NCI-H82 (cell line): ENCODE measurements at places on chromosomes 6 and 20.

DNA sequence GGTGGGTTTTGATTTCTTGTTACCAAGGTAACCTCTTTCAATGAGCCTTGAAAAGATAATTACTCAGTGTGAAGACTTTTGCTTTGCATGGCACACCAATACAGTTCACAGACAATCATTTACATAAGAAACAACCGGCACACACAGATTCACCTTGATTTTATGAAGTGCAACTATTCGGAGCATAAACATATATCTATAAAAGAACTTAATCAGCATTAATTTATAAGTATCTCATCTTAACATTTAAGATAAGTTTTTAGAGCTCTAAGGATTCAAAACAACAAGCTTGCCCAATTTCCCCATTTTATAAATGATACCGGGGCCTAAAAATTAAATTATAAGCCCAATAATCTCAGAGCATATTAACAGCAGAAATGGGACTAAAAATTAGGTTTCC lies 85.9 kb upstream of the PCSK2 start:
- no peak for DNase-seq

DNA sequence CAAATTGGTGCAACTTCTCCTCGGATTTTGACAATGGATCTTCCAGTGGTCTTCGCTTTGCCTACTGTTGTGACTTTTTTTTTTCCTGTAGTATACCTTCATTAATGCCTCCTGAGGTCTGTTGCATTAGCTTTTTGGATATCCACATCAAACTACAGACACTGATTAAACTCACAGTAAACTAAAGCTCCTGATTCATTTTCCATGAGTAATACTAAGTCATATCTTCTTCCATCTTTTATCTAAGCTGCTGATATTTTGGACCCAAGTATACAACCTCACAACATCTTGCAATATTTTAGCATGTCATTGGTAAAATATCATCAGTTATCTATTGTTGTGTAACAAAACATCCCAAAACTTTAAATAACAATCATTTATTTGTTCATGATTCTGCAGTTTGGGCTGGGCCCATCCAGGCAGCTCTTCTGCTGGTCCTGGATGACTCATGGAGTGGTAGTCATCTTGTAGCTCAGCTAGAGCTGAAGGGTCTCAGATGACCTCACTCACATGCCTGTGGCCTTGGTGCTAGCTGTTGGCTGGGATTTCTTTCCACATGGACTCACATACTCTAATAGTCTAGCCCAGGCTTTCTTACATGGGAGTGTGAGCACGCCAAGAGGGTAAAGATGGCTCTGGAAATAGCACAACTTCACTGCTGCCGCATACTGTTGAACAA lies 78.3 kb upstream of the SRSF6 start:
- no peak for DNase-seq

DNA sequence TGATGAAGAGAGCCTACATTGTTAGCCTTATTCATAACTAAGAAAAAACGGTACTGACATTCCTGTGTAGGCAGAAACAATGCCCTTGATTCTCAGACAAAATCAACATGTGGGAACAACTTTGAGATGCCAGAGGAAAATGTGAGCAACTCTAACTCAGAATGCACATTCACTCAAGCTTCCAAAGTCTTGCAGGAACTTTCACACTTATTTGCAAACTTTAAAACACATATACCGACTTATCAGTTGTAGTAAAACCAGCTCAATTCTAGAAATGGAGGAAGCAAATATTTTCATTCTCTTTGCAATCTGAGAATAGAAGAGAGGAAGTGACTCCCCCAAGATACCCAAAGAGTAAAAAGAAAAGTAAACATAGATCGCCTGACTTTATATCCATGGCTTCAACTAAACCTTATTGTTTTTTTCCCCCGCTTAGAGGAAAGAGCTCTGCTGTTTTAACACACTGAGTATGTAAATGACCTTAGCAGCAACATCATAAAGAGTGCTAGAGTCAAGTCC lies 117.6 kb downstream of the EPB41L2 start:
- no peak for DNase-seq

DNA sequence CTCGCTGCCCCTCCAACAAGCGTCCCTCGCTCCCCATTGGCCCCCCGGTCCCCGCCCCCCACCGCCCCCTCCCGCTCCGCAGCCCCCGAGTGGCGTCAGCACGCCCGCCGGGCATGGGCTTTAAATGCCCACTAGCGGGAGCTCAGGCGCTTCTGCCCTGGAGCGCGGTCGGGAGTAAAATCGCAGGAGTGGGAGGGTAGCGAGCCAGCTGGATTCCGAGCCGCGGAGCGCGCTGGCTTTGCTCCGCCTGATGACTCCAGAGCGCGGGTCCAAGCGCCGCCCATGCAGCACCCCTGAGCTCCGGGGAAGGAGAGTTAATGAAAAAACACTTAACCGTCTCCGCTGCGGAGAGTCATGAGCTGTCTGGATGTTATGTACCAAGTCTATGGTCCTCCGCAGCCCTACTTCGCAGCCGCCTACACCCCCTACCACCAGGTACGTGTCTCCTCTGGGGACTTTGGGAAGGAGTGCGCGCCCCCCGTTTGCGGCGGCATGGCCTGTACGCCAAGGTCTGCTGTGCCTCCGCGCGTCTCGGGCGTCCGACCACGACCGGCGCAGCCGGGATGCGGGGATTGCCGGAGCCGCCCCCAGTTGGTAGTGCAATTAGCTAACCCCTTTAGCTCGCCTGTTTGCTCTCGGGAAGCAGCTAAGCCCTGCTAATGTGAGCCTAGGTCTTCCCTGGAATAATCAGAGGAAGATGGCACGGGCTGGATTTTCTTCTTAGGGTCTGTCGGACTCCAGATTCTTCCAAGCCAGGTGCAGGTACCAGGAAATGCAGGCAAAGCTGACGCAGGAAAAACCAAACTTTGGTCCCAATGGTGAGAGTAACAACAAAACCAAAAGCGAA lies at the start of gene VGLL2:
Gene VGLL2, plus strand, starts transcription at position 149 of the 847 bp plus-strand sequence. Its CDS starts 206 bp downstream, at position 355.
- DNase-seq: peak; percentile 78

DNA sequence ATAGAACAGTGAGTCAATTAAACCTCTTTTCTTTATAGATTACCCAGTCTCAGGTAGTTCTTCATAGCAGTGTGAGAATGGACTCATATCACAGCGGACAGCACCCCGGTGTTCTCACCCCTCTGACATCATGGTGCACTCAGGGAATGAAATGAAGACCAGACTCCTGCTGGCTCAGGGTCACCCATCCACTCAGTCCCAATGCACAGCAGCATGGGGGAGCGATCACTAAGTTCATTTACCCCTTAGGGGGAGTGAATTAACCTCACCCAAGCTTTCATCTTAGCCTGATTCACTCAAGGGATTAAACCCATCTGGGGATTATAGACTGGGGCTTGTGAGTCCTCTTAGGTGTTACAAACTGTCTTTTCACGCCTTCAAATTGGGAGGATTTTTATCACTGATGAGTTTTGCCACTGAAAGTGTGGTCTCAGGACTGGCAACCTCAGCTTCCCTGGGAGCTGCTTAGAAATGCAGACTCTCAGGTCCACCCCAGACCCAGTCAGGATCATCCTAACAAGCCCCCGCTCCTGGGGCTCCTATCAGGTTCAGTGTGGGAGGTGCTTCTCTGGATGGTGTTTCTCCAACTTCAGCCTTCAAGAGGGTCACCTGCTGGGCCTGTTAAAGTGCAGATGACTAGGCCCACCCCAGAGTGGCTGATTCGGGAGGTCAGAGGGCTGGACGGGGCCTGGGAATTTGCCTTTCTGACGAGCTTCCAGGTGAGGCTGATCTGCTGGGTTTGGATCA lies 44.3 kb upstream of the FRMD1 start:
- peak; percentile 75 for DNase-seq

- DNase-seq: no peak
Observed at GRCh38 chr6:37779902-37780628, 39.5 kb upstream of the ZFAND3 start.

DNA sequence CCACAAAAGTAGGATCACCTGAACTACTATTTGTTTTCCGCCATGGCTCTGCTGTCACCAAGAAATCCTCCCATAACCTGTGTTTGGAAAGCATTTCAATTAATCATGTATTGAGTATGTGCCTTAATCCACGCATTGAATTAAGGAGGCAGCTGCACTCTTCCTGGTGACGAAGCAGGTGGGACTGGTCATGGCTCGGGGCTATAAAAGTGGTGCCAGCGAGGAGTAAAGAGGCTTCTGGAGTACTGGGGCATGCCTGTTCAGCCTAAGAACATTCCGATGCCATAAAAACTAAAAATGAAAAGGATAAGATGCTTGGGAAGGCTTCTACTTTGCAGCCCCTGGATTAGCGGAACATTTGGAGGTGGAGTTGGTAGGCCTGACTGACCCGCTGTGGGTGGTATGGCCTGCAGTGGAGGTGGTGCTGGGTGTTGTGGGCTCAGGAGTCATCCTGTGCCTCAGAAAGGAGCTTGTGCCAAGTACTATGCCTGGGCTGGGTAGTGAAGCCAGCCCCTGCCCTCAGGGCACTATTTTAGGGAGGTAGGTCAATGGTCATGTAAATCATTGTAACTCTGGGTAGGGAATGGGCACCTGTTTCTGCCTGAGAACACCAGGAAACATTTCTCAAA lies 110.5 kb downstream of the B3GAT2 start:
- peak; percentile 56 for DNase-seq

- DNase-seq: no peak
Observed at GRCh38 chr20:35695245-35695749, 3.9 kb downstream of the NFS1 start.

DNA sequence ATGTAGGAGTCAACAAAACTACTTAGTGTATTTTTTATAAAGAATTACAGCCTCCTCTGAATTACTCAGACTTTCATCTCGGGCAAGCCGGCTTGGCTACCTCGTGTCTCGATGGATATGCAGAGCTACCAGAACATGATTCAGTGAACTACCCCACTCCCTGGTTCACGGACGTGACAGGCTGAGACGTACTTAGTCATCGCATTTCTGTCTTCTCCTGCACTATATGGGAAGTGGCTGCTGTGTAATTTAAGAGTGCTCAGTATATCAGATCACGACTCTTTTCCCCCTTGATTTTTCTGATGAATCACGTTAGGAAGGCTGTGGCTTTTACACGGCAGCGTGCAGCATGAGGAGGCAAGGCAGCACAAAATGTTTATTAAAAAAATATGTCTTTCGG lies 302.7 kb upstream of the ZFP64 start:
- DNase-seq: peak; percentile 17

DNA sequence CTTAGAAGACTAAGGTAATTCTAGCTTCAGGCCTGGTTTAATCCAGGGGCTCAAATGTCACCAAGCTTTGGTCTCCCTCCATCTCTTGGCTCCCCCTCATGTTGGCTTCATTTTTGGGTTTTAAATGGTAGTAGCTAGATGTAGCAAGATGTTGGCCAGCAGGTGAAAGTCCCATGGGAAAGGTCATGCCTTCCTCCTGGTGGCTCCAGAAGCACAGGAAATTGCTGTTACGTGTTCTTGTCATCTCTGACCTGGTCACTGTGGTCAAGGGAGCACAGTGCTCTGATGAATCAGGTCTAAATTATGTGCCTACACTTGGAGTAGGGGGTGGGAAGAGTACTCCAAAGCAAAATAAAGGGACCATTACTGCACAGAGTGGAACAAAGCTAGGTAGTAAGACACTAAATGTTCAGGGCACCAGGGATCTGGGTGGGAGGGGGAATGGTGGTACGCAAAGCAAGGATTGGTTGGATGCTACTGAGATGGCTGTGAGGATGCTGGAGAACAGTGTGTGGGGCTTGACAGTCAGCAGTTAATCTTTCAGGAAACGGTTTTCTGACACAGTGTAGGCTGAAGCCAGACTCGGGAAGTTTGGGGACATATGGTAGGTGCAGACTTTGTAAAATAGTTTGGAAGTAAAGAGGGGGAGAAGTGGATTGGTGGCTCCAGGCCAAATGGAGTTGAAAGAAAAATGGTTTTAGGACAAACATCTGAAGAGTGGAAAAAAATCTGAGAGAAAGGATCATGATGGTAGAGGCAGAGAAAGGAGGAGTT lies 30.1 kb downstream of the CDS2 start:
- no peak for DNase-seq
